ENCODE measurements at places on chromosomes 11 and 22.
A peak's percentile ranks its signal among the peaks of the same experiment; 100 is the strongest.

DNA sequence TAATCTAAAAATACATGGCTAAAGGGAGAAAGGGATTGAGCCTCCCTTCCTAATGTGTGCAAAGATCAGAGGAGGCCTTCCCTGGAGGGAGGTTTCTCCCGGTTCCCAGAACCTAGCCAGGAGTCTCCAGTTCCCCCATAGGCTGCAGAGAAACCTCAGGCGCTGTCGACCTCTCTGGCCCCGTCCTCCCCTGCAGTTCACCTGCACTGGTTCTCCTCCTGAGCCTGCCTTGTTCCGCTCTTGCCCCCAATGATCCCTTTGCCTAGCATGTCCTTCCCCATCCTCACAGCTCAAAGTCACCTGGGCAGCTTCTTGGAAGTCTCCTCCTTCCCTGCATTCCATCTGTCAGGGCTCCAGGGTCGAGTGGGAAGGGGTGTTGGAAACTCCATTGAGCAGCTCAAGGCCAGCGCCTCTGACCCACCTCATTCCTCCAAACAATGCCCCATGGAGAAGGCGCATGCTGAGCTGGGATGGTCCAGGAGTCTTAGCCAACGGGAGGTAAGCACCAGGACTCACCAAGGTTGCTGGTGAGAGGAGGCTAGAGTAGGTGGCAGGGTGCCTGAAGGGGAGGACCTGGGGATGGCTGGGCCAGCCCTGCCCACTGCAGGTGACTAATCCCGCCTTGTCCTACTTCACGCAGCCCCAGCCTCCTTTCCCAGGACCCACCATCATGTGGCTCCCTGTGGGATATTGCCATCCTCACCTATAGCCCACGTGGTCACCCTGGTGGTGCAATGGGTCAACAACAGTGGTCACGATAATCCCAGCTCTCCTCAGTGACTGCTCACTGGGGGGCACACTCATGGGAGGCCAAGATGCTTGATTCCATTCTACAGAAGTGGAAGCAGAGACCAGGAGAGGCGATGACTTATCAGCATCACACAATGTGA is 15.4 kb downstream of the RSPH14 start:
- no peak for DNase-seq

GRCh38 chr11:13667245-13667644 is 1.2 kb upstream of the FAR1 start:
- peak; percentile 24 for DNase-seq

DNA sequence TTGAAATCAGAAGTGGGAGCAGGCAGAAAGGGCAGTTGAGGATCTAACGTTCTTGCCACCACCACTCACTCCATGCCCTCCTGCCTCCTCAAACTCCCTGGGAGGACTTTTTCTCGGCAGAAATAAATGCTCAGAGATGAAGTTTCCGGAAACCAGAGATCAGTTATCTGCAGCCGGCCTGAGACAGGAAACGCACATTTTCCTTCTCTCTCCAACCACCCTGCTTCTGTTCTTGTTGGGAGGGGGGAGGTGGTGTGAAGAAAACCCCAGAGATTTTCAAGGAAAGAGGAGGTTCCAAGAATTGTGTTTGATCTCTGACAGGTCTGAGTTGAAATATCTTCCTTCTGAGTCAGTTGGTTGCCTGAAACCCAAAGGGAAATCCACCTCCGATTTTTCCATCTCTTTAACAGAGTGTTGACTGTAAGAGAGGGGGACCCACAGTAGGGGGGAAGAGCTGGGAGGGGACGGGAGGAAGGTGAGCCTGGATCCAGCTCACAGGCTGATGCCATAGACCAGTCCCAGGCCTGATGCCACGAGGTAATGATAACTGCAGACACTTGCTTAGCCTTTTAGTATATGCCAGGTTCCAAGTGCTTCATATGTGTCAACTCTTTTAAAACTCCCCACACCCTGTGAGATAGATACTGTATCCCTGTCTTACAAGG is 100.8 kb downstream of the TRAF6 start:
- no peak for DNase-seq

GRCh38 chr22:36455571-36456463 is 25.6 kb downstream of the TXN2 start:
- DNase-seq = no peak

DNA sequence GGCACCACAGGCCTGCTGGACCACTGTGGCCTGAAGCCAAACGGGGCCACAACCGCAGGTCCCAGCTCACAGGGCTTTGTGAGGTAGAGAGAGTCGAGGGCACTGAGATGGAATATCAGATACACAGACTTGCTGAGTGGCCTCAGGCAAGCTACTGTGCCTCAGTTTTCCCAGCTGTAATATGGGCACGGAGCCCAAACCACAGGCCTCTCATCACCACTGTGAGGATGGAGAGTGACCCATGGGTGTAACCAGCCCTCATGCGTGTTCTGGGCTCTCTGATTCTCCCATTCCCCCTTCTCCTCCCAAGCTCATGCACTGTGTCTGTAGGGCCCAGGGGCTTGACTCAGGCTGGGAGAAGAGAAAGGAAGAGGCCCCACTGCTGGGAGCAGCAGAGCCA is 4.2 kb downstream of the UNC93B1 start:
- DNase-seq = no peak
